ENCODE measurements at places on chromosomes 12 and 14.

DNA sequence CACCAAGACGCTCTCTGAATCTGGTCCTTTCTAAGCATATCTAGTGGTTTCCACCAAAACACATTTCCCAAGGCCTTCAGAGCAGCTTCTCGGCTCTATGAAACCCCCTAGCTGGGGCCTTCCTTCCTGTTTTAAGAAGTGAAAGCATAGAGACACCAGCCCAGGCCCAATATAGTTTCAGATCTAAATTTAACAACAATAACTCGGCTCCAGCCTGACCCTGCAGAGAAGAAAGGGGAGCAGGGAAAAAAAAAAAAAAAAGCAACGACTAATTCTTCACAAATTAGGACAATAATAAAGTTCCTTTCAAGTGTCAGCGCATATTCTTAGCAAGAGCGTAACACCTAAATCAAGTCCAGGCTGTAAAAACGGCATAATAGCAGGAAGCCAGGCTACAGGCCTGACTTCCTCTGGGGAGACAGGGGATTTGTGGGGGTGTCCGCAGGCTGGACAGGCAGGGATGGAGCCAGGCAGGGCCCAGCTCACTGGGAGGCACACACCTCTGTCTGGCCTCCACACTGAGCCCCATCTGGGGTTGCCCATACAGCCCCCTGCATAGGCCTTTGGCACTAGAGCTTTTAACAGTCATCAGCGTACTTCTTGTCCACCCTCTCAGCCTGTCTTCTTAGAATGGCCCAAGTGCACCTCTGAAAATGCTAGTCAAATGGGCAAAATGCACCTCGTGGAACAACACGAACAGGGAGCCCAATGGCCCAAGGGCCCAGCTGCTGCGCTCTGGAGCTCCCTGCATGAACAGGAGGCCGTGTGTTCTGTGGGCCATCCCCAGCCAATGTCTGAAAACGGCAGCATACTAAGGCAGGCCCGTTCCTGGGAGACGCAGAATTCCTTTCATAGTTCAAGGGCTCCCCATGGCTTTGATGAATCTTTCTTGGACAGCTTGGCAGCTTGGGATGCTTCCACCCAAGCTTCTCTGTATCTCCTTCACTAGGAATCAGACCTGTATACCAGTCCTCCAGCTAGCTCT, 772.9 kb downstream of the MED13L start:
- DNase-seq: no peak

- DNase-seq: no peak
Observed at GRCh38 chr14:68405961-68406360, 386.9 kb downstream of the ZFP36L1 start.

- DNase-seq: peak; percentile 22
Observed at GRCh38 chr12:123030686-123031085, 50.2 kb downstream of the ARL6IP4 start.

GRCh38 chr14:89162586-89162985, 254.4 kb downstream of the FOXN3 start:
- no peak for DNase-seq

DNA sequence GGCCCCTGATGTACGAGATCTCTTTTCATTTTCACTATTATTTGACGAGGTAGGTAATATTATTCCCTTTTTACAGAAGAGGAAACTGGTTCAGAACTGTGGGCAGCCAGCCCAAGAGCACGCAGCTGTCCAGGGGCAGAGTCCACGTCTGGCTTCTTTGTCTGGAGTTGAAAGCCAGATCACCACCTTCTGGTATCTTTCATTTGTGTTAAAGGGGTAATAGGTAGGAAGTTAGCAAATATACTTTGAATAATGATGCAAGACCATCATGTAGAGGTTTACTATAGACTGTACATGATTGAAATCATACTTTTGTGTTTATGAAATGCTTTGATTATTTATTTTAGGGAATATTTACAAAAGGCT, 144.1 kb upstream of the AMIGO2 start:
- DNase-seq: no peak

DNA sequence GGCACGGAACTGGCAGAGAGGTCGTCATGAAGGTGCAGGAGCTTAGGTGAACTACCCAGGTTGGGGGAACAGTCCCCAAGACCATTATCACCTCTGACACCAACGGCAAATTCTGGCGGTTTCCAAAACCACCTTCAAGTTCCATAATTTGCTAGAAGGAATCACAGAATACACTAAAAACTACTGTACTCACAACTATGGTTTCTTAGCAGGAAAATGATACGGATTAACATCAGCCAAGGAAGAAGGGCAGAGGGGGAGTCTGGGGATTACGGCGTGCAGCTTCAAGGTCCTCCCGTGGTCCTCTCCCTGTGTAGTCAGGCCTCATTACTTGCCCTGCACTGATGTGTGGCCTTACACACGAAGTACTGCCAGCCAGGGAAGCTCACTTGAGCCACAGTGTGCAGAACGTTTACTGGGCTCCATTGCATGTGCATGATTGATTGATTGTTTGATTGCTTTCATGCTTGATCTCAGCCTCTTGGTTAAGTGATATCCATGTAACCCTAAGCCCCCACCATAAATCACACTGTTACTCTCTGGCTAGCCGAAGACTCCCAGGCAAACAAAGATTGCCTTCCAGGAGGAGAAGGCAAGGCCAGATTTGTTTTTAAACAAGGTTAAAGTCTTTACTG, 837 bp upstream of the STX2 start:
- DNase-seq: peak; percentile 45

GRCh38 chr14:23285530-23286019, 357 bp downstream of the HOMEZ start:
- DNase-seq: no peak

Data from islet precursor cell (in vitro differentiated cells).